ENCODE measurements at places on chromosomes 7 and 10.

DNA sequence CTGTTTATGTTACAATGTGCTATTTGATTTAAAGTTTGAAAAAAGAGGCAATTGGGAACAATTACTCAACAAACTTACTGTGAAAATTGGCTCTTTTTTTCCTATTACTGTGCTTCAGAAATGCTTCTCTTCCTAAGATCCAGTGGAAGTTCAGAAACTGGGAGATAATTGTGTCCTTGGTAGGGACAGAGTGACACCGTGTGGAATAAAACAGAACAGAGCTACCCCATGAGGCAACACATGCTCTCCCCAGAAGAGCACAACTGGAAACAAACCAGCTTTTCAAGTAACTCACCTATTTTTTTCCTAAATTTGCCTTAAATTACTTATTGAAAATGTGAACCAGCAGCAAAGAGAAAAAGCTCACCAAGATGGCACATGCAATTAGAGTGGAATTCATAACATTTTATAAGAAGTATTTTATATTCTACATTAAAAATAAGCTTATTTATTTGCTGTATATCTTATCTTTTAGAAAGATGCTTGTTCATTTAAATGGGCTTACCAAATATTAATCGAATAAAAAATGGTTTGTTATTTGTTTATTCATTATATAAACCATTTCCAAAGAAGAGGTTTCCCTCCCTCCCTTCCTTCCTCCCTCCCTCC lies 346.1 kb upstream of the ANKRD30A start:
- DNase-seq, result no peak

DNA sequence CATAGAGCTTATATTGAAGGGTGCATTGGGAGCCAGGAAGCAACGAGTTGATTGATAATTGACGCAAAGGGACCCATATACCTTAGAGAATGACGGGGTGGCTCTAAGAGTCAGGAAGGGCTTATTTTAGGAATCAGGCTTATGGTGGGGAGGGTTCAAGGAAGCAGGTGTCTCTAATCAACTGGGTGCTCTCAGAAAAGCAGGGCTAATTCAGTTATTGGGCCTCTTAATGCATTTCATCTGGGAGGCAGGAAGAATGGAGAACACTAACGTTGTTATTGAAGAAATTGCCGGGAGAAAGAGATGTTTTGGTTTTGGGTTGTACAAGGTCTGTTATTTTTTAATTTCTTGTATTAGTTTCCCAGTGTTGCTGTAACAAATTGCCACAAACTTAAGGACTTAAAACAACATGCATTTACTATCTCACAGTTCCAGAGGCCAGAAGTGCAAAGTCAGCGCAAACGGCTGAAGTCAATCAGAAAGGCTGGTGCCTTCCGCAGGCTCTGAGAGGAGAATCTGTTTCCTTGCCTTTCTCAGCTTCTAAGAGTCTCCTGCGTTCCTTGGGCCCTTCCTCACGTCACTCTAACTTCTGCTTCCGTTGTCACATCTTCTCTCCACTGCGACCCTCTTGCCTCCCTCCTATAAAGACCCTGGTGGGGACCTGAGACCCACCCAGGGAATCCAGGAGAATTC lies 328.4 kb upstream of the C7orf33 start:
- DNase-seq, result no peak

- DNase-seq, result no peak
Measured at GRCh38 chr10:8275911-8276310, 221.4 kb downstream of the GATA3 start.

DNA sequence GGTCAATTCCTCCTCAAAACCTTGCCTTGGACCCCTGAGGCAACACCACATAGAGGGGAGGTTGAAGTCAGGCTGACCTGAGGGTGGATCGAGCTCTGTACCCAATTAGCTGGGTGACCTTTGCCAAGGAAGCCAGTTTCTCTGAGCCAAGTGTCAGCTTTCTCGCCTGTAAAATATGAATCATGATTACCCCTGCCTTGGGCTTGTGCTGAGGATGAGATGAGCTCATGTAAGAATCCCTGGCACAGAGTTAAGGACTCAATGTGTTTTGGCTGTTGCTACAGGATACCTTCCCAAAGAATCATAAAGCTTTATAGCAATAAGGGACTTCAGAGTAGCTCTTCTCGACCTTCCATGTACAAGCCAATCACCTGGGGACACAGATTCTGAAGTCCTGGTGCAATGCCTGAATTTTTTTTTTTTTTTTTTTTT lies 43.5 kb upstream of the CACUL1 start:
- no peak for DNase-seq

GRCh38 chr10:75261813-75262705 lies 26.3 kb upstream of the COMTD1 start:
- no peak for DNase-seq

DNA sequence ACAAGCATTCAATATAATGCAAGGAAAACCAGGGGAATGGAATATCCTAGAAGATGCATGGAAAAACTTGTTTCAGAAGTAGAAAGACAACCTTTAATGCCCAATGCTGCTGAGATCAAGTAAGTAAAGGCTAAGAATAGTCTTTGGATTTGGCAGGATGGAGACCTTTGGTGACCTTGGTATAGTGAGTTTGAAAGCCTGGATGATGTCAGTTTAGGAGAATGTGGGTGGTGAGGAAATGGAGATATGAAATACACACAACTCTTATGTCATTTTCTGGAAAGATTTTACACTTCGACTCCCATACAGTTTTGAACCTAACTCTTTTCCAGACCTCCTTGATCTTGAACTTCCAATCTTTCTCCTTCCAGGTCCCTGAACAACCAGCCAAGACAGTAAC lies 185.7 kb downstream of the TFEC start:
- no peak for DNase-seq

- DNase-seq, result no peak
Measured at GRCh38 chr10:100419911-100420449, 42.8 kb upstream of the WNT8B start.

GRCh38 chr10:122878799-122879338 lies 512 bp downstream of the FAM24B start:
- no peak for DNase-seq
